Adrenal gland (tissue), 19 donors: ENCODE measurements at places on chromosomes 16 and 17. TPM values are rescaled to one million over a fixed set of nuclear protein-coding genes. Genes with fewer than 3 reads are reported as not detected.

Gene SLC9A5
- 0.20 TPM for polyA plus RNA-seq

Gene CLEC18B
- polyA plus RNA-seq = 0.57 TPM

Gene ASIC2
- 1.1 TPM for polyA plus RNA-seq

Gene HBA1
- 18.2 TPM for polyA plus RNA-seq
